ENCODE measurements at places on chromosomes 12 and 14.

GRCh38 chr12:106329231-106329982 lies 26.9 kb downstream of the TCP11L2 start:
- no peak for DNase-seq

GRCh38 chr14:24032727-24033418 lies 18.9 kb upstream of the CARMIL3 start:
- no peak for DNase-seq

- DNase-seq, result no peak
Measured at GRCh38 chr14:88016768-88017167, 11.8 kb downstream of the GPR65 start.

DNA sequence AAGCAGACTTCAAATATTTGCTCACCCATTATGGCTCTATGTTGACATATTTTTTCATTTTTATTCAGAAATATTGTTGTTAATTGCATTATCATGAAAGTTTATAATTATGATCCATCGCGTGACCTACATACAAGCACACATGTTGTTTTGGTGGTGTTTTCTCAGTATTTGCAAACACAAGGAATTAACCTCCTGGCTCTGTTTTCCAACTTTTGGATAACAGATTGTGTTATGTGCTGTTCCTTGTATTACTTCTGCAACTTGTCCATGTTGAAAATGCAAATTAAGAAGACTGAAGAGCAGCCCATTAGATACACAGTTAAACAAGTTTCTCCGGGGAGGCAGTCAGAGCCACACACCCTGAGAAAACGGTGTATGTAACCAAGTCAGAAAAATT lies 201.2 kb downstream of the SEC23A start:
- DNase-seq, result no peak

DNA sequence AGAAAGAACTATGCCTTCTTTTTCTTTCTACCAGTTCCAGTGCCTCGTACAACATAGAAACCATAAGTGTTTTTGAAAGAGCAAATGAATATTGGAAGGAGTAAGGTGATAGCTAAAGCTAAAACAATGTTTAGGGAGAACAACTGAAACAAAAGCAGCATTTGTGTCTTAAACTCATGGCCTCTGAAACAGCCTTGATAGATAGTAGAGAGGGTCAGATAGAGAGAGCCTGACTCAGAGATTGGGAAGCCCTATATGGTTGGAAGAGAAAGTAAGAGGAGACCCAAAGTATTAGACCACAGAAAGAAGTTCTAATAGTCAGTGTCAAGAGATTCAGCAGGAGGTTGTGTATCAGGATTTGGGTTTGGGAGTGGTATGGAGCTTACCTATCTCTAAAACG lies 79.6 kb upstream of the IFNG-AS1 start:
- DNase-seq, result no peak

DNA sequence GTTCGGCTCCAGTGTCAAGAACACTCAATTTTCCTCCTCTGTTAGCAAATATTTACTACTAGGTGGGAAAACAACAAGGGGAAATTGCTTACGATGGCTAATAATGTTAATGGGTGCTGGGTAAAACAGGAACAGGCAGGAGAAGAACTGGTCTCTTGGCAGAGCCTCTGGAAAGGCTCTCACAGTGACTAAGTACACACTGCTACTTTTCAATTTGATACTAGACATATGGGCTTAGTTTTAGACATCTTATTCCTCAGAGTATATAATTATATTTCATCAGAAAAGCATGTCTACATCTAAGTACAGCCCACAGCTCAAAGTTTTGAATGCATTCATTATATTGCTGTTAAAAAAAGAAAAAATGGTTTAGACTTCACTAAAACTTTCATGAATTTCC lies 65.4 kb upstream of the SAV1 start:
- DNase-seq, result no peak

GRCh38 chr14:21997300-21997699 lies 323.7 kb upstream of the OR4E1 start:
- DNase-seq, result peak; percentile 62

- DNase-seq, result no peak
Measured at GRCh38 chr12:46445093-46445492, 72.5 kb upstream of the SLC38A2 start.

DNA sequence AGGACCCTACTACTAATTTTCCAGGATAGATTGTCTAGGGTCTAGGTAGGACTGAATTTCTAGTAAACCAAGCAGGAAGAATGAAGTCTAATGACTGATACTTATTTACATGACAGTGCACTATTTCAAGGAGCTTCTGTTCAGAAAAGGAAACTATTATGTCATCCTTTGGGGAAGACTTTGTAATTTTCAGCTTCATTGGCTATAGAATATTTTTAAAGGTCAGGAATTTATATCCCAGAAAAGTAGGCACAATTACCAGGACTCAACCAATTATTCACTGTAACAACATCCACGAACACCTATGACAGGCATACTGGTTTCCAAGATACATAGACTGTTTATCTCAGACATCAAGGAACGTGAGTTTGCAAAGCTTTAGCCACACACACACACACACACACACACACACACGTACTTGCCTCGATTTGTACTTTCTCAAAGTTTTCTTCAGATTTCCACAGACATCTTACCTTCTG lies 23.2 kb downstream of the OR6S1 start:
- DNase-seq, result no peak

- DNase-seq, result no peak
Measured at GRCh38 chr12:92425165-92425564, 277.6 kb upstream of the PLEKHG7 start.

GRCh38 chr12:8638951-8639350 lies 23.7 kb downstream of the MFAP5 start:
- no peak for DNase-seq

- DNase-seq, result no peak
Measured at GRCh38 chr14:53814392-53814791, 142.2 kb downstream of the BMP4 start.

- no peak for DNase-seq
Measured at GRCh38 chr12:57623385-57623784, 9.6 kb downstream of the B4GALNT1 start.

- no peak for DNase-seq
Measured at GRCh38 chr12:120422892-120423456, 14.9 kb upstream of the COX6A1 start.

GRCh38 chr14:63543826-63544406 lies 739 bp upstream of the PPP2R5E start:
- no peak for DNase-seq

DNA sequence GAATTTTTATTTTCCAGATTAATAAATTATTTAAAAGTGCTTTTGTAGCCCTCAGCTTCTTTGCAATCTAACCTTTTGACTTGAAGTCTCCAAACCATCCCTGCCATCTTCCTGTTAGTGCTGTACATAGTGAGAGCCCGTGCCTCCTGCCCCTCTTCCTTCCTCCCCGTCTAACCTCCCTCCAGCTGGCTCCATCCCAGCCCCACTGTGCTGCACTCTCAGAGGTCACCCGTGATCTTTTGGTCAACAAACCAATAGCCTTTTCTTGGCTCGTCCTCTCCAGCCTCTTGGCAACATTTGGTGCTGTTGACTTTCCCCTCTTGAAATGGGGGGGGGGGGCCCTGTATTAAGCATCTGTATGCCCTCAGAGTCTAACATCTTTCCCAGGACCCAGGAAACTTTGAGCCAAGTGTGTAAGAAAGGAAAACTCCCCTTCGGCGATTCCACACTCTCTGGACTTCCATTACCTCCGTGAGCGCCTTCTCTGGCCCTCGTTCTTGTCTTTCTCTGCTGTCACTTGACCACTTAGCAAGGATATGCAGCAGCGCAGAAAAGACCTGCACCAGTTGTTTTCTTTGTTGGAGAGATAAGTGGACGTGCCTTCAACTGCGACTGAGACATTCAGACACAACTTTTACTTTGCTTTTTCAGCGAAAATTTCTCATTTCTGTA lies 44.1 kb downstream of the FBXW8 start:
- no peak for DNase-seq

GRCh38 chr14:68734231-68734732 lies 58.6 kb downstream of the ZFP36L1 start:
- no peak for DNase-seq

GRCh38 chr14:100770046-100770445 lies 43.4 kb downstream of the DLK1 start:
- no peak for DNase-seq
